CD4-positive, alpha-beta T cell treated with Interferon gamma for 1 hour (primary cell): ENCODE measurements at places on chromosomes 16 and 17.

- DNase-seq = no peak
Measured at GRCh38 chr17:4980644-4981216, 6.7 kb downstream of the CAMTA2 start.

DNA sequence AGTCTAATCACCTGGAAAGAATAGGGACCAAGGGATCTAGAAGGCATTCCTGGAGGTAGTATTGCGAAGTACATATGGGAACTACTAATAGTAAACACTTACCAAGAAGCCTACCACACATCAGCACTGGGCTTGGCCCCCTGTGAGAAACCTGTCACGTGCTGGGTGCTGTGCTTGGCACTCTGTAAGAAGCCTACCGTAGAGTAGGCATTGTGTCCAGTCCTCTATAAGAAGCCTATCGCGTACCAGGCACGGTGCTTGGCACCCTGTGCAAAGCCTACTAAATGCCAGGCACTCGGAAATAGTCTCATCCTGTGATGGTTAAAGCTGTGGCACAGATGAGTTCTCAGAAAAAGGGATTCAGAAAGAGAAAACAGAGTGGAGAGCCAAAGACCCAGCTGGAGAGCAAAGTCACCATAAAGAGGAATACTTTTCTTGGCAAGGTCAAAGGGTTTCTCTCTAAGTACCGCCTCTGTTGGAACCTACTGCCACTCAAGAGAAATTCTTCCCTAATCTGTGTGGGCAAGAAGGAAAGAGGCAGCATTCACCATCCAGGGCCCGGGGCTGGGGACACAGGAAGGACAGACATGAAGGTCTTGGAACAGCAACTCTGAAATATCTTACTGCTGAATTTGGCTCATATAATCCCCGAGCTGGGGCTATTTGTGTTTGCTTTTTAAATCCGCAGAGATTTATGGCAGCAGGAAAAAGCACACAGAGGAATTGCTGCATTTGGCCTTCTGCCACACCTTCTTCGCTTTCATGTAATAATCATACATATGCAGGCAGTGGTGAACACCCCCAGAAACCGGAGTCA lies 81.8 kb downstream of the VAT1L start:
- no peak for DNase-seq

- no peak for DNase-seq
Measured at GRCh38 chr17:57563958-57564357, 181.1 kb downstream of the CCDC182 start.

DNA sequence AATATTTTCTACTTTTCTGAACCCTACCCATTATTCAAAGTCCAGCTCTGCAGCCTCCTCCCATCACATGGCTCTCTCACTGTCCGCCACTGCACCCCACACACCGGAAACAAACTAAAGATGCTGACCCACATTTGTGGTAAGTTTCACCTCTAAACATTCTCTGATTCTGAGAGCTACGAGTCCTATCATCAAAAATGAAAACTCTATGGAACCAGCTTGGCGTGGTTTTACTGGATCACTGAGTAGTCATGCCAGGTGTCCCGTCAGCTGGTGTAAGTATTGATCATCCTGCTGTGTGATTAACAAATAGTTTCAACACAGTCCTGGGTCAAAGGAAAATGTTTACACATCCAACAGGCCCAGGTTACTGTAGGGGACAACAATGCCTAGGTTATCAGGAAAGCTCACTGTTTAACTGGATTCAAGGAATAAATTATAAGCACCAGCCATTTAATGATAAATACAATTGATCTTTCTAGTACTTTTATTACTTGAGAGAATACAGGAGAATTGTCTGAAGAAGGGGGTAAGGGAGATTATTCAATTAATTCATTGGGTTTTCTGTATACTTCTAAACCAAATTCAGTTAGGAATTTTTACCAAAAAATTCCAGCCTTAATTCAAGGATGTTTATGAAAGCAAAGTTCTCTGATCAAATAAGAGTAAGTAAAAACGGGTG lies 33.9 kb downstream of the CYTH1 start:
- no peak for DNase-seq
